Activated naive CD4-positive, alpha-beta T cell treated with anti-CD3 and anti-CD28 coated beads, Interleukin-2, amount 50 U/mL, for 16 hours (primary cell): ENCODE measurements at places on chromosomes 1 and 21.

- DNase-seq = no peak
Observed at GRCh38 chr1:46539972-46540371, 11.5 kb downstream of the KNCN start.

- no peak for DNase-seq
Observed at GRCh38 chr21:31946231-31946630, 73.4 kb downstream of the HUNK start.

GRCh38 chr1:33931111-33931475, 67.2 kb downstream of the HMGB4 start:
- no peak for DNase-seq

DNA sequence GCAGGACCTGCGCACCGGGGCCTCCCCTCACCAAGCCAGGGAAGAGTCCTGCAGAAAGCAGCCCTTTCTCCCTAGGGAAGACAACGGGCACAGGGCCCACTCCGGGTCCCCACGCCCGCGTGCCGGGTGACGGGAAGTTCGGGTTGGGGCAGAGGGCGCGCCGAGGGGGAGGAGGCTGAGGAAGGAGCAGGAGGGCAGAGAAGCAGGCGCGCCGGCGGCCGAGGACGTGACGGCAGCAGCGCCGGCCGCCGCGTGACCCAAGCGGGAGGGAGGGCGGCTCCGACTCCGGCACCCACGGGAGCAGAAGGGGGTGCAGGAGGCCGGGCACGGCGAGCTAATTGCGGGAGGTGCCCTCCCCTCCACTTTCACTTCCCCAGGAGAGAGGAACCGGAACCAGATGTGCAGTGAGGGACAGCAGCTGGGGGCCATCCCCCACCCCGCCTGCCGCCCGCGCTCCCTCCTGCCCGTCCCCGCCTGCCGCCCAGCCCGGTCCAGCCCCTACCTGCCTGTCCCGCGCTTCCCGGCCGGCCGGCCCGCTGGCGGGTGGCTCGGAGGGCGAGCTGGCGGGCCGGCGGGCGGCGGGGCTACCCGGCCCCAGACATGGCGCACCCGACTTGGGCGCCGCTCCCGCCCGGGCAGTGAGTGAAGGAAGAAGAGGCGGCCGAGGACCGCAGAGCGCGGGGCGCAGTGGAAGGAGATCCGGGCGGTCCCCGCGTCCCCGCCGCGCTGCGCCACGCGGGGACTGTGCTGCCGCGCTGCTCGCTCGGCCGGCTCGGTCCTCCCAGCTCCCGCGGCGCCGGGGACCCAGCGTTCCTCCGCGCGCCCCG, 510 bp downstream of the DENND4B start:
- DNase-seq = peak; percentile 59

GRCh38 chr1:93437976-93438605, 9.8 kb upstream of the FNBP1L start:
- DNase-seq = no peak

- peak; percentile 51 for DNase-seq
Observed at GRCh38 chr1:8602471-8603219, 214.8 kb downstream of the RERE start.

DNA sequence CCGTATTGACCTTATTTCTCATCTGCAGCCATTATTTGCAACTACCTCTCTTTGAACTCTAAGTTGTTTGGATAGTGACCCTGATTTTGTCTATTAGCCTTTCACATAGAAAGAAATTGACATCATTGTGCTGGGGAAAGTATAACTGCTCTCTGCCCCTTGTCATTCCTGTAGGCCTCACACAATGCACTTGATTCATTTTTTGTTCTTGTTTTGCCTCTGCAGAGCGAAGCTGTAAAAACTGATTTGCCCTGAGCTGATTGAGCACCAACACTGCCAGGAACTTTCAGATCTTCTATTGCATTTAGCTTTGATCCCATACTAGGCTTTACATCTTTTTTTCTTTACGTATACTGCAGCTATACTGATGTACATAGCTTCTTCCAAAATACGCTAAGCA, 167.2 kb upstream of the PTBP2 start:
- no peak for DNase-seq
